ENCODE measurements at places on chromosomes 16 and 17. TPM values are rescaled to one million over a fixed set of nuclear protein-coding genes. Genes with fewer than 3 reads are reported as not detected.
A peak's percentile ranks its signal among the peaks of the same experiment; 100 is the strongest.

GRCh38 chr16:29688172-29688571 lies 9.2 kb downstream of the QPRT start:
- DNase-seq, result no peak

- peak; percentile 62 for DNase-seq
Observed at GRCh38 chr17:9924735-9925191, 19.7 kb upstream of the RCVRN start.

DNA sequence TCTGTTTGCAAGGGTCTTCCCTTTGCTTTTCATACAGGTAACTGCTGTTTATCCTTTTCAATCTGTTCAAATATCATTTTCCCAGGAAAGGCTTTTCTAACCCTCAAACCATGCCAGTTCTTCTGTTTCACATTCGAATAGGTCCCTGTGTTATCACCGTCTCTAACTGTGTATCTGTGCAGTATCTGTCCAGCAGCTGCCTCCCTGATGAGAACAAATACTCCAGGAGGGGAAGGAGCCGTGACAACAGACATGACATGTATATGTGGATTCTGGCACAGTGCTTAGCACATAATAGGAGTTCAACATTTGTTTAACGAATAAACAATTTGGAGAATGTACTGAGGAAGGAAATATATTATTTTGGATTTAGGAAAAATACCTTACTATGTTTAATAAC lies 95.7 kb downstream of the STX8 start:
- DNase-seq, result no peak

DNA sequence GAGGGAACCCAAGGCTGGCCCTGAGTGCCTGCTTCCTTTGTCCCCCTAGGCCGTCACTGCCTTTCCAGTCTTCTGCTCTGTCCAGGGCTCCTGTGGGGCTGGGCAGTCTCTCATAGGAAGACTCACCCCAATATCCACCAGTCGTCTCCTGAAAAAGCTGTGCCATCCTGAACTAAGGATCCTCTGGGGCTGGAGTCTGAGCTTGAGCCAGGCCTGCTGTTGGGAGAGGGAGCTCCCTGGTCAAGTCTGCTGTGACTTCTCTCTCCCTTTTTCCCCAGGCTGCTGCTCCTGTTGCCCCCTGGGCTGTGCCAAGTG lies 963 bp downstream of the MT1H start:
- DNase-seq, result no peak

DNA sequence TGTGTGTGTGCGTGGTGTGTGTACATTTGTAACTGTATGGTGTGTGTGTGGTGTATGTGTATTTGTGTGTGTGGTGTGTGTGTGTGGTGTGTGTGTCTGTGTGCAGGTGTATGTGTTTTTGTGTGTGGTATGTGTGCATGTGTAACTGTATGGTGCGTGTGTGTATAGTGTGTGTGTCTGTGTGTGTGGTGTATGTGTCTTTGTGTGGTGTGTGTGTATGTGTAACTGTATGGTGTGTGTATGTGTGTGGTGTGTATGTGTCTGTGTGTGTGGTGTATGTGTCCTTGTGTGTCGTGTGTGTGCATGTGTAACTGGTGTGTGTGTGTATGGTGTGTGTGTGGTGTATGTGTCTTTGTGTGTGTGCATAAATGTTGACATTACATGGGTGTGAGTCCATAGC lies 163.7 kb upstream of the PLCG2 start:
- DNase-seq, result no peak

DNA sequence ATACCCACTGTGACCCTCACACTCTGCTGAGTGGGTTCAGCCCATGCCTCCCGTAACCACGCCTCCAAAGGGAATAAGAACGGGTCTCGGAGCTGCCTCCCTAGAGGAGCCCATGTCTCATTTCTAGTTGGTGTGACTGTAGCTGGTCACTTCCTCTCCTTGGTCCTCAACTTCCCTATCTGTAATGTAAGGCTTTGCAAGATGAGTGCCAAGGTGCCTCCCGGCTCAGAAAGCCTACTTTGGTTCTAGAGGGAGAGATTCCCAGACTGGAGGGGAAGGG lies 20.8 kb downstream of the C16orf74 start:
- no peak for DNase-seq

- no peak for DNase-seq
Observed at GRCh38 chr17:74851612-74852236, 8.0 kb downstream of the GRIN2C start.

DNA sequence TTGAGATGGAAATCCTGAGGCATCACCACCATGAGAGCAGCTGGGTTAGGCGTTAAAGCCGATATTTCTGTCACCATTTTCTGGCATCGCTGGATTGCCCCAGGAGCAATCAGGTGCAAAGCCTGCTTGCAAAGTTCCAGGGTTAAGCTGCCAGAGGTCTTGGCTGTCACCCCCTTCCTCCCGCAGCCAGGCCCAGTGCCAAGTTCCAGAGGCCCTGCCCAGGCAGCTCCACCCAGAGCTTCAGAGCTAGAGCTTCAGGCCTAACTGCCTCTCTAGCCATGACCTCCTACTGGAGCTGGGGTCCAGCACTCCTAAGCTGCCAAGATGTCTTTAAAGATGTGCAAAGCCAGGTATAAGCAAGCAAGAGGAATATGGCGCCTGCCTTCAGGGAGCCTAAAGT lies 8.8 kb upstream of the TMEM238L start:
- DNase-seq, result no peak

DNA sequence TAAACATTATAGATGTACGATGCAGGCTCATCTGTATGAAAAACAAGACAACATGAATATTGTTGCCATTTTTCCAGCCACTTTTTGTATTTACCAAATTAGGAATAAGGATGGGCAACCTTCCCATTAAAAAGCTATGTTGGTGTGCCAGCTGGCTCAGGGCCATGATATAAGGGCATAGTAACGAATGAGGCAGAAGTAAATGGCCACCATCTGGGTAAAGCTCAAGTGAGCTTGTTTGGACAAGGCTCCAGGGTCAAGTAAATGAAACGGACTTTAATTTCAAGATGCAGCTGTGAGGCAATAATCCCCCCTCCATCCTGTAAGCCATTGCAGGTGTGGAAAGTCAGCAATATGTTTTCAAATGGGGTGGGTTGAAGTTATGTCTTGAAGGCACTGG lies 930.9 kb upstream of the CDH8 start:
- DNase-seq, result no peak

- DNase-seq, result no peak
Observed at GRCh38 chr16:1466054-1466453, 8.8 kb downstream of the CLCN7 start.

GRCh38 chr17:81223762-81224130 lies 981 bp upstream of the CEP131 start:
- no peak for DNase-seq

GRCh38 chr17:538181-538973 lies 176.3 kb downstream of the VPS53 start:
- no peak for DNase-seq

DNA sequence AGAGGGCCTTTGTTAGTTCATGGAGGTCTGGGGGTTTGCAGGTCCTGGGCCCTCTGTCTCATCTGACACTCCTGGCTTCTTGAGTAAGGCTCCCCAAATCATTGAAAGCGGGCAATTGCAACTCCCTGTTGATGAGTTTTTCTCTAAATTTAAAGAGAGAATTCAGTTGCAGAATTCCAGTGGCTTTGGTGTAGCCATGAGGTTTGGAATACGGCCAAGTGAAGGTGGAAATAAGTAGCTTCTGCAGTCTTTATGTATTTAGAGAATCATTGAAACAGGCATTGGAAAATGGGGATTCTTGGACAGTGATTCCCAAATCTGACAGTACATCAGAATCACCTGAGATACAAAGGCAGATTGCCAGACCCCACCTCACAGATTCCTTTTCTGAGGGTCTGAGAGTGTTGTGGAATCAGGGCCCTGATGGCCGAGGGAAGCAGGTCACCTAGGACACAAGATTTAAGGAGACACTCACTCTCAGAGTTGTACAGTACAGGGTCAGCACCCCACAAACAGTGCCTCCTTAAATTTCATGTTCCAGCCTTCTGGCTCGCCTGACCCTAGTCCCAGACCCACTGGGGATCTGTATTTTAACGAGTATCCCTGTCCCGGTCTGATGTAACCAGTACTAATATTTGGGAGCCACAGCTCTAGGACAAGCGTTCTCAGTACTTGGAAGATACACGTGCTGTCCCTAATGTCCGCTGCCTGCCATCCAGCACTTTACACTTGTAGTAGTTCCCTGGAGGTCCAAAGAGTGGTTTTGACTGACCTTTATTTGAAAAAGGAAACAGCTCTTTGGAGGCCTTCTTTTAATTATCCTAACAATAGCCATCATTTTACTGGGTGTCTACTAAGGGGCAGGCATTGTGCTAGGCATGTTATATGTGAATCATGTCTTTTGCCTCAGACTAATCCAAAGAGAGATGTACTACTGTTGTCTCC lies 37.8 kb downstream of the YPEL2 start:
- no peak for DNase-seq

ZNF385C gene
- 3.1 TPM for total RNA-seq

KRTAP4-6 gene
- total RNA-seq, result not detected

OR4D2 gene
- not detected for total RNA-seq
